GM04504 (cell line): ENCODE measurements at places on chromosomes 7 and 10.
A peak's percentile ranks its signal among the peaks of the same experiment; 100 is the strongest.

DNA sequence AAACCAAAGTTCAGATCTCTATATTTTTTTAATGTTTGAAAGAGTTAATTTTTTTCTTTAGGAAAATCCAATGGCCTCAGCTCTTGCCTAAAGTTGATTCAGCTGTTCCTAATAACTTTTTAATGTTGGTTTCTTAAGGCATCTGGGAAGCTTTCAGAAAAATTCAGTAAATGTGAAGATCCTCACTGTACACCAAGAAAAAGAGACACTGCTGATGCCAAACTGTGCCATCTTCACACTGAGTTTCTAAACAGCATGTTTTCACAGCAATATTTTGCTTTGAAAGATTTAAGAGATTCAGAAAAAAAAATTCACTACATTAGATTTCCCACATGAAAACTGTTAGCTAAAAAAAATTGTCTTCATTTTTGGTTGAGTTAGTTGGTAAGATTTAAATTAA lies 249.4 kb downstream of the NEBL start:
- DNase-seq = no peak

- no peak for DNase-seq
These were observed 4.4 kb downstream of the PKD1L1 start for GRCh38 chr7:47943676-47944474.

- DNase-seq = no peak
These were observed 6.3 kb upstream of the DDIT4 start for GRCh38 chr10:72267381-72267780.

DNA sequence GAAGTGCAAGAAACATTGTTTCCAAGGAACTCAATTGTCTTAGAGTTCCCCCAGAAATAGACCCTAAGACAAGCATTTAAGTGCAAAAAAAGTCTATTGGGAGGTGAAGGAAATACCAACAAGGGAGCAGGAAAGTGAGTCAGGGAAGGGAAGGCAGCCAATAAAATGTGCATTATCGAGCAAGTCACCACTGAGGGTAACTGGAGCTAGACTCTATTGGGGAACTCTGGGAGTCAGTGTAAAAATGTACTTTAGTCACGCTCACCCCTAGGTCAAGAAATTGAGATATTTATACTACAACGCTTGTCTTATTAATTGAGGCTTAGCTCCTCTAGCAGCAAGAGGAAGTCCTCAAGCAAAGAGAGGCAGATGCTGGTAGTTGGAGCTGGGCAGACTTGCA lies 137.7 kb downstream of the RTKN2 start:
- DNase-seq = peak; percentile 79

- DNase-seq = no peak
These were observed 5.9 kb downstream of the HECW1 start for GRCh38 chr7:43118313-43118712.
